ENCODE measurements at places on chromosomes 3 and 15.

DNA sequence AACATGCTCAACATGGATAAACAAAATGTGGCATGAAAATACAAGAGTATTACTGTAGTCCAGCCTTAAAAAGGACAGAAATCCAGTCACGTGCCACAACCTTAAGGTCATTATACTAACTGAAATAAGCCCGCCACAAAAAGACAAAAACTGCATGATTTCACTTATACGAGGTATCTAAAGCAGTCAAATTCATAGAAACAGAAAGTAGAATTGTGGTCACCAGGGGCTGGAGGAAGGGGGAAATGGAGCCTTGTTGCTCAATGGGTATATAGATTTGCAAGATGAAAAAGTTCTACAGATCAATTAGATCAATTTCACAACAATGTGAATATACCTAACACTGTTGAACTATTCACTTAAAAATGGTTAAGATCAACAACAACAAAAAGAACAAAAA is 7.4 kb downstream of the GLB1 start:
- no peak for DNase-seq

DNA sequence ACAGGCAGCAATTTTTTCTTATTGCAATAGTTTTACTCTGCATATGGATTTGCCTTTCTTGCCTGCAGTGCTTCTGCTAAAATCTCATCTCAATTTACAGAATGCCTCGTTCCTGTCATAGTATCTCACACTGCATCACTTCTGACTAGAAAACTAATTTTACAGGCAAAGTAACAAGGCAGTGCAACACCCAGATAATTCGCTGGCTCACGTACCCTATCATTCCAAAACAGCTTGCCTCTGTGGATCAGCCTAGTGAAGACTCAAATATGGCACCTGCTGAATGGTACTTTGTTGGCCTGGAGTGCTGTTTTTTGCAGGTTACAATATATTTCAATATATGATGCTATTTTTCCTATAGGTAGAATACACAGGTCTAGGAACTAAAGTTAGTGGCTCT is 5.3 kb downstream of the EIF5A2 start:
- DNase-seq, result no peak

- no peak for DNase-seq
Measured at GRCh38 chr3:117314441-117315150, 605.0 kb downstream of the TUSC7 start.

DNA sequence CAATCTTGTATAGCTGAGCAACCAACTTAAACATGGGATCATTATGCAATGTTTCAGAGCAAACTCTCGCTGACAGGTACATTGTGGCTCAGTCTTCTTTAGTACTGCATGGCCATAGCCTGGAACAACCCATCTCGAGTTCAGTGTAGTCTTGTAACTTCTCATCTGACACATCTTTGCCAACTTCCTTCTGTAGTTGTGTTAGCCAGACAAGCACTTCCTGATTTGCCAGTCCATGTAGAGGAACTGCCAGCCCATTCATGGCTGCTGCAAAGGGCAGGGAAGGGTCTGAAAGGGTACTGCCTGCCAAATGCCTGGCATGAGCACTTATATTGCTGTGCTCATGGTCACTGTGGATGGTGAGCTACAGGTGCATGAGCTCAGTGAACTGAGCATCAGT is 49.2 kb upstream of the CCDC54 start:
- no peak for DNase-seq

DNA sequence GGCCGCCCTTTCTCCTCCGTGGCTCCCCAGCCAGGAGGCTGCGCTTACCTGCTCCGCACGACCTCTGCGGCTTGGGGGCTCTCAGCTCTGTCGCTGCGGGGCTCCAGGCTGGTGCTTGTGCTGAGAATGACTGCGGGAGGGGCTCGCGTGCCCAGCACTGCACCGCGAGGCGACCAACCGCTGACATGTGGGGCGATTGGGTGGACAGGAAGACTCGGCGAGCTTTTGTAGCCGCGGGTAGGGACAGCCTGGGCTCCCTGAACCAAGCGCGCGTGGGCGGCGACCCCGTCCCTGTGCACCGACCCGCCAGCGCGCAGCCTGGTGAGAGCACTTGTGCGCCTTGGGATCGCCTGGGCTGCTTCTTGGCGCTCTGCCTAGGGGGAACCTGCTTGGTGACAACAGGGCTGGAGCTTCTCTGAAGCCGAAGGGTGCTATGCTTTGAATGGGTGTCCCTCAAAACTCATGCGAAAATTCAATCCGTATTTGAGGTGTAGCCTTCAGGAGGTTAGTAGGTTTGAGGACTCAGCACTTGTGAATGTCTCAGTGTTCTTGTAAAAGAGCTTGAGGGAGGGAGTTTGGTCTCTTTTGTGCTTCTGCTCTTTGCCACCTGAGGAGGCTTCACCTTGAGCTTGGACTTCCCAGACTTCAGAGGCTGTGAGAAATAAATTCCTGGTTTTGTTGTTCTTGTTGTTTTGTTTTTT is 50.4 kb downstream of the IL12A start:
- no peak for DNase-seq

- no peak for DNase-seq
Measured at GRCh38 chr3:197372047-197372661, 73.7 kb upstream of the DLG1 start.

DNA sequence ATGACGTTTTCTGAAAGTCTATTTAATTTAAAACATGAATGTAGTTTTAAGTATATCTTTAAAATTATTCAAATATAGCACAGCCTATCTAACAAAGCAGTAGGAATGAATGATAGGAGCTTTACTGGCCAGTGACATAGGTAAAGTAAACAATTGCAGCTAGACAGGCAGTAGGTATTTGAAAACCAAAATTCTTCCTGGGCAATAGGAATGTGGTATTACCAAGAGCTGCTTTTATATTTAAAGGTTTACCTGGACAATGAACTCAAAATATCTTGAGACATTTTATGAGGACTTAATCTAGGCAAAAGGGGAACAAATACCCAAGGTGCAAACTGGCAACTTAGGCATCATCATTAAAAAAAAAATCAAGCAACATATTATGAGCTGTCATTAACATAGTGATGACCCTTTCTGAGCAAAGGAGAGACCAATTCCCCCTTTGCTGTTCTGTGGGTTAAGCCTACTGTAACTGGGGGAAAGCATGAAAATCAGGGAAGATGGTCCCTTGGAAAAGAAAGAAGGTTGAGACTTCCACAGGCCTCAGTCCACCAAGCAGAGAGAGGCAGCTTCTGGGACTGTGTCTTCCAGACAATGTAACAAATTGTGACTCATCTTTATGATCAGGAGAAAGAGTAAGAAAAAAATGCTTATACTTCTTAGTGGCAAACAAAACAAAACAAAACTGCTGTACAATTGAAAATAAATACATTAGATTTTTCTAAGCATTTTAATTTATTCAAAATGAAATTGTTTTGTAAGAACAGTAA is 12.9 kb downstream of the ISL2 start:
- no peak for DNase-seq

DNA sequence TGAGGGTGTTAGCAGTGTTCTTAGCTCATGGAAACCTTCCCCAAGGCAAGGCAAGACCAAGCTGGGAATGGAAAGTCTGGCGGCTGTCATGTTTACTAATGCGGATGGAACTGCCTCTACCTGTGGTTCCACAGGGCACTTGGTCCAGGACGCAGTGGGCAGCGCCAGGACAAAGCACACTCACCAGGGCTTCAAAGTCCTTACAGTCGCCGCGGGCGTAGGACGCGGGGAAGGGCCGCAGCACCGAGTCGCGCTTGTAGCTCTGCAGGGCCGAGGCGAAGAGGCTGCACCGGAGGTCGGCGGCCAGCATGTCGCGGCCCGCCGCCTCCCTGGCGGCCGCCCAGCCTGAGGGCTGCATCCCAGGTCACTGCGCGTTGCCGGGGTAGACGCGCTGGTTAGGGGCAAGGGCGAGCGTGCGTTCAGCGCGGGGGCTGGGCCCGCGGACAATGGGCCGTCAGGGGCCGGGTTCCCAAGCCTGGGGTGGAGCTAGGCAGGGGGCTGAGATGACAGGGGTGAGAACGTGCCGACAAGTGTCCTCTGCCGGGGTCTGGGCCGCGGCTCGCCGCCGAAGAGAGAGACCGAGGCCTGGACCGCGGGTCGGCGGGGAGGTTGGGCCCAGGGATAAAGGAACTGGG is 497 bp downstream of the PARP16 start:
- no peak for DNase-seq

- DNase-seq, result no peak
Measured at GRCh38 chr15:38475361-38475760, 21.4 kb downstream of the FAM98B start.

GRCh38 chr15:39127925-39128617 is 452.8 kb upstream of the THBS1 start:
- no peak for DNase-seq

DNA sequence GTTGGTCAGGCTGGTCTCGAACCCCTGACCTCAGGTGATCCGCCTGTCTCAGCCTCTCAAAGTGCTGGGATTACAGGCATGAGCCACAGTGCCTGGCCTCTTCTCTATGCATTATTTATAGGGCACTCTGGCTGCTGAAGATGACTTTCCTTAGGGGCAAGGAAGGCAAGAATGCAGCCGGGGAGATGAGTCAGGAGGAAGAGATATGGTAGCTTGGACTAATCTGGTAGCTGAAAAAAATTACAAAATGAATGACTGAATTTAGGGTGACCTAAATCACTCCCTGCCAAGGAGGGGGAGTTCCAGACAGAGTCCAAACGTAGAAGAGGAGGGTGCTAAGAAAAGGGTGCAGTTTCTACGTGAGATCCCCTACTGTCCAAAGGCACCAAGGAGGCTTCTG is 14.2 kb downstream of the RHCG start:
- no peak for DNase-seq

DNA sequence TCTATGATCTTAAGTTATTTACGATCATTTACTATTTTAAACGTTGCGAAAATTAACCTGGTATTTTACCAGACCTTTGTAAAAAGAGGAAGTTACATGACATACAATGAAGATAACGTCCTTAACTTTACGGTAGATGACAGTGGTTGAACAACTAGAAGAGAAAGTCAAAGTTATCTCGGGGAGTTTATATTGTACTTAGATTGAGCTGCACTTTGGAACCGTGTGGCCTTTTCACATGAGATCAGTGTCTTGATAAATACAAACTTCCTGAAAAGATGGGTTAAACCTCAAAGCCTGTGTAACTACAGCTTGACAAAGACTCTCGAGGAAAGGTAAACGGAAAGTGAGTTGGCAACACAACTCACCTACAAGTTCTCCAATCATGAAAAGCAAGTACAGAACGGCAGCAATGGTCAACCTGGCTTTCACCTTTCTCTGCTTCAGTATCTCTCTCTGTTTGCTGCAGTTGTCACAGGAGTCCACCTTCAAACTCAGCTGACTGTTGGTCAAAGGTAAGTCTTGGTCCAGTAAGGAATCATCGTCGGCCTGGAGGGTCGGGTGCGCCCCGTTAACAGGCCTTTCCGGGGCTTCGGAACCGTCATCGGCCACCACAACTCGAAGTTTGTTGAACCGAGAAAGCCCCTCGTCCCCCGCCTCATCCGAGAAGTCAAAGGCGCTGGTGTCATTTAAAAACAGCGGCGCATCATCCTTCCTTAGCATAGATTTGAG is 793 bp downstream of the SLC30A4 start:
- DNase-seq, result no peak

DNA sequence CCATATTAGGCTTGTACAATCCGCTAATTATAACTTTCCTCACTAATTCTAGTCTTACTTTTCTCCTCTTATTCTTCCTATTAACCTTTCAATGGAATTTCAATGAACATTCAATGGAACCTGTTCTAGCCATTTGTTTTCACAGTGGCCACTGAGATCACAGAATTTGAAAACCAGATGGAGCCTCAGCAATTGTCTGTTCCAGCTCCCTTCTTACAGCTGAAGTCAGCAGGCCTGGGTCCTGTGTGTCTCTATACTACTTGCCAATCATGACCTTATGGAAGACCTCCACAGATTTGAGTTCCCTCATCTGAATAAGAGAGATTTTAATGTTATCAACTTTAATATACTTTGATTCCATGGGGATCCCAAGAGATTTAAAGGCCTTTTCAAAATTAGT is 36.6 kb downstream of the TJP1 start:
- no peak for DNase-seq

DNA sequence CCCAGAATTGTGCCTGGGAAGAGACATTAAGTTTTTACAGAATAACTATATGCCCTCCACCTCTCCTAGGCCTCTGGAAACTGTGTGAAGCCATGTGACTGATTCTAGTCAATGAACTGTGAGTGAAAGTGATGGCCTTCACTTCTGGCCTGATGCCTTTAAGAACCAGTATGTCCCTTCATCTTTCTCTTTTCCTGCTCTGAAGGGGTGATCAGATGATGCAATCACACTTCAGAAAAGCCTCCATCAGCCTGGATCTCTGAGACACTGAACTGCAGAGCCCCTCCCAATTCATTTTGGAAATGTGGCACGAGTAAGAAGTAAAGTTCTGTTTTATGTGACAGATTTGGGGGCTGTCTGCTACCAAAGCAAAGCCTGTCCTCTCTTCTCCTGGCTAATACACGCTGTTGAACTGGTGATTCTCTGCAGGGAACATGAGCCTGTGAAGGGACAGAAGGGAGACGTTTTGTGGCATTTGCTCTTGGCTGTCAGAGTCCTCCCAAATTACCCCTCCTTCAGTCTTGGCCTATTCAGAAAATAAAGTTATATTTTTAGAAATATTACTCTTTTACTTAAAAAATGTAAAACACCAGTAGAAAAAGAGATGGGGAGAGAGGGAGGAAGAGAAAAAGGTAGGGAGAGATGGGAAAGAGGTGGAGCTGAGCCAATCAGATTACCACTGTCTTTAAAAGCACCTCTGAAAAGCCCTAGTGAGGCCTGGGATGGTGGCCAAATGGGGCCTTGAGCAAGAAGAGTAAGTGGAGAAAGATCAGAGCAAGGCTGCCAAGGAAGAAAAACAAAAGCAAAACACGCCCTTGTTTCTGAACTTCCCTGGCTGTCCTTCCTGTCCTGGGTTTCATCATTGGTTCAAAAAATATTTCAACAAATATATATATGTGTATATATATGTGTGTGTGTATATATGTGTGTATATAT is 40.9 kb upstream of the RYK start:
- DNase-seq, result no peak

DNA sequence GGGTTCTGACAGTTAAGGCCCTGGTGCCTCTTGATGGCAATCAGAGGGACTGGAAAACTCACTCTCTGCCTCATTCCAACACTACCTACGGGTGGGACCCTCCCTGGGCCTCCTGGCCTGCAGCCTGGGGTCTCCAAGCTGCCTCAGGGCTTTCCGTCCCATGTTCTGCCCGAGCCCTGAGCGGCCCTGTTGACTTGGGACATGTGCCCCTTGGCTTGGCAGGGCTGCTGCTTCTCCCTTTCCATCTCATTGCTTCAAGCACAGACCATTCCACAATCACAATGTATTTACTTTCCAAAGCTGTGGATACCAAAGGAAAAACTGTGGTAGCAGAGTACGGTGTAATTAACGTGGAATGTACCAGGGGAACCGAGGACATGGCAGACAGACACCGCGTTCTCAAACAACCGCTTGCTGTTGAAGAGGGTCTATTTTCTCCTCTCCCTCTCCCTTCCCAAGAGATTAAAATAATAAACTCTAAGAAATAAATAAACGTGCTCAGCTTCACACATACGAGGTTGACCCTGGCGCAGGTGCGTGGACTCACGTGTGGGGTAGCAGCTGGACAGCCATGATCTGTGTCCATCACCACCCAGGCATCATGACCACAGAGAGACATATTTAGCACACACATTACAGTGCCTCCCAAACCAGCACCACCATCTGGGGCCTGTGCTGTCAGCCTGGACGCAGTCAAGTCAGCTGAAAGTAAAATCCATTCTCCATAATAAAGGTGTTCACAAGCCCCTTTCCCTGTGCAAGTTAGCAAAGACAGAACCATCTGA is 172.0 kb downstream of the XXYLT1 start:
- no peak for DNase-seq

Measured in NCI-H1417 treated with DMSO at 0.1 percent for 48 hours (cell line).